Transverse colon (tissue), 4 donors: ENCODE measurements at places on chromosomes 4 and X. TPM values are rescaled to one million over a fixed set of nuclear protein-coding genes. Genes with fewer than 3 reads are reported as not detected.

CC2D2A gene
- 5.6 TPM for total RNA-seq

SPARCL1 gene
- total RNA-seq, result 138 TPM

CSTF2 gene
- total RNA-seq, result 26.5 TPM

SRPX gene
- total RNA-seq, result 38.0 TPM

MSX1 gene
- 0.41 TPM for total RNA-seq

TRIM60 gene
- not detected for total RNA-seq

IBSP gene
- not detected for total RNA-seq

RBM47 gene
- total RNA-seq, result 524 TPM

UGT2A1 gene
- not detected for total RNA-seq

NPY2R gene
- not detected for total RNA-seq

SLC49A3 gene
- 17.6 TPM for total RNA-seq

EDNRA gene
- total RNA-seq, result 1.1 TPM

MAGEE2 gene
- not detected for total RNA-seq

ATOH1 gene
- total RNA-seq, result 41.8 TPM

TFE3 gene
- 31.7 TPM for total RNA-seq

- H3K4me3 ChIP-seq, result no peak overlapping the region
- H3K27ac ChIP-seq, result no peak overlapping the region
- H3K27me3 ChIP-seq, result no peaks in the 10 kb centered on the region
- DNase-seq, result no peak
Measured at GRCh38 chr4:152479428-152480026, 56.4 kb downstream of the FBXW7 start.

DNA sequence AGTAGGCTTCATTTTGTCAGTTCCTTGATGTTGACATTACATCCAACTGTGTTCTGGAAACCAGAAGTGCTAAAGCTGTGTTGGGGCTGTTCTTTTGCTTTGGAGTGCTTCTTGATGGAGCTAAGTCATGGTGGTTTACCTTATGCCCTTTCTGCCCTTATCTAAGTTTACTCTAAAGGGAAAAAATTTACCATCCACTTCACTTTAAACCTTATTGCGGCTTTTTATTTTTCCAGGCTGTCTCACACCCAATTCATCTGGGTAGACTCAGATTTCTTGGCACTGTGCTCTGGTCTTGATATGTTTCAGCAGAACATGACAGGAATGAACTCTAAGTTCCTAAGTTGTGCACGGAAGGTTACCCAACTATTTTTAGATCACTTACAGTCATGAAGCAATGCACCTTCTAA lies 104.7 kb upstream of the TTC29 start:
- DNase-seq, result no peak
- H3K27me3 ChIP-seq, result peaks cover 12% of the 10 kb centered on the region
- no peaks in the 10 kb centered on the region for H3K36me3 ChIP-seq

DNA sequence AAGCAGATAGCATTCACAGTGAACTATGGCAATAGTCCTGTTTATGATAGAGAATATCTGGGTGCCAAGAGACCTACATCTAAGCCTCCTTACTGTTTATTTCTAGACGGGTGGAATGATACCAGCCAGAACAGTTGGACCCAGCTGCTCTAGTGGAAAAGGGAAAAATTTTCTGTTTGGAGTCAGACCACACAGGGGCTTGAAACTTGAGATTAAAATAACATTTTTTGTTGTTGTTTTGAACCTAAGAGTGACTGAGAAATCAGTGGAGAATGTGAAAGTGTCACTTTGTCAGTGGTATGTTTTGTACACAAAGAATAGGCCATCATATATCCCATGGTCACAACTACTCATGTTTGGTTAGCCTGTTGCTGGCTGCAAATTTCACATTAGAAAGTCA lies 105.7 kb downstream of the AGTR2 start:
- no peaks in the 10 kb centered on the region for H3K36me3 ChIP-seq
- H3K4me1 ChIP-seq, result no peaks in the 10 kb centered on the region
- H3K4me3 ChIP-seq, result no peak overlapping the region
- H3K27ac ChIP-seq, result no peak overlapping the region
- no peaks in the 10 kb centered on the region for H3K27me3 ChIP-seq

GRCh38 chrX:85215946-85216345 lies 27.6 kb downstream of the SATL1 start:
- H3K4me1 ChIP-seq, result no peaks in the 10 kb centered on the region
- H3K4me3 ChIP-seq, result no peak overlapping the region
- DNase-seq, result no peak
- no peak overlapping the region for H3K27ac ChIP-seq
- no peaks in the 10 kb centered on the region for H3K27me3 ChIP-seq

GRCh38 chr4:113383111-113383785 lies 333.8 kb downstream of the ANK2 start:
- H3K27ac ChIP-seq, result no peak overlapping the region
- H3K36me3 ChIP-seq, result no peaks in the 10 kb centered on the region
- H3K27me3 ChIP-seq, result no peaks in the 10 kb centered on the region
- no peak for DNase-seq

DNA sequence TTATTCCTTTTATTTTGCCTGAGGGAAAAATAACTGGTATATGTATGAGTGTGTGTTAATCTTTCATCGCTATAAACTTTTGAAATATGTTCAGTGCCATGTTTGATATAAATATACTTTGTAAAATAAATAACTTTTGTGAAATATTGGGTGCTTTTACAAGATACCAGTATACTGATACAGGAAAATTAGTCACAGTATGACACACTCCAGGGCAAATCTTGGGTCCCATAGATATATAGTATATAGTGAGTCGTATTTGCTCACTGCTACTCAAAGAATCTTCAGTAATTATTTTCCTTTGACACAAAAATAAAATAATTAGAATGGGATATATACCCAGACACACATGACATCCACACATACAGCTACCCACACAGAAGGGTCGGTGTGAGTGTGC lies 472.3 kb downstream of the GRID2 start:
- H3K27me3 ChIP-seq, result no peaks in the 10 kb centered on the region
- no peaks in the 10 kb centered on the region for H3K4me1 ChIP-seq
- H3K4me3 ChIP-seq, result no peak overlapping the region
- H3K27ac ChIP-seq, result no peak overlapping the region
- no peak for DNase-seq

GRCh38 chrX:148381603-148382002 lies 118.8 kb upstream of the AFF2 start:
- no peaks in the 10 kb centered on the region for H3K36me3 ChIP-seq
- DNase-seq, result no peak
- no peaks in the 10 kb centered on the region for H3K4me1 ChIP-seq
- no peak overlapping the region for H3K4me3 ChIP-seq

DNA sequence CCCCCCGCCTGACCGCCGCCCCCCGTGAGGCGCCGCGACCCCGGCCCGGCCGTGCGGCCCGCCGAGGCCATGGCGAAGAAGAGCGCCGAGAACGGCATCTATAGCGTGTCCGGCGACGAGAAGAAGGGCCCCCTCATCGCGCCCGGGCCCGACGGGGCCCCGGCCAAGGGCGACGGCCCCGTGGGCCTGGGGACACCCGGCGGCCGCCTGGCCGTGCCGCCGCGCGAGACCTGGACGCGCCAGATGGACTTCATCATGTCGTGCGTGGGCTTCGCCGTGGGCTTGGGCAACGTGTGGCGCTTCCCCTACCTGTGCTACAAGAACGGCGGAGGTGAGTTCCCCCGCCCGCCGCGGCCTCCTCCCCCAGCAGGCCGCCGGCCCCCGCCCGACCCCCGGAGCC lies 780 bp downstream of the SLC6A8 start:
- H3K4me3 ChIP-seq, result peak overlapping the region; percentile 46
- H3K27ac ChIP-seq, result peak overlapping the region; percentile 73
- H3K36me3 ChIP-seq, result no peaks in the 10 kb centered on the region
- peaks cover 8% of the 10 kb centered on the region for H3K4me1 ChIP-seq

DNA sequence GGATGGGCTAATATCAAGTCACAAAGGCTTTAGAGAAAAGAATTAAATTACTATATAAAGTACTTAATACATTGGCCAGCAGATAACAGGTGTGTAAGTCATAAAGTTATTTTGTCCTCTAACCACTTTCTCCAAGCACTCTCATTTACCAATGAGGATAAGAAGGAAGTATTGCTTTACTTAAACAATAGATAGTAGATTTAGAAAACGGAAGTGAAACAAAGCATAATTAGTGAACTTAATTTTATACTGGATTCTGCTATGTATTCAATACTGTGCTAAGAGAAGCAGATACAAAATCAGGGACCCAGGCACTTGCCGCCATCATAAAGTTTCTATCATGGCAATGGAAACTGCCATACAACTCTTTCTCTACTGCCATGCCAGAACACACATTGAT lies 24.0 kb downstream of the AFM start:
- H3K4me1 ChIP-seq, result peaks cover 13% of the 10 kb centered on the region
- no peak overlapping the region for H3K27ac ChIP-seq
- no peak for DNase-seq
- no peaks in the 10 kb centered on the region for H3K27me3 ChIP-seq
- H3K4me3 ChIP-seq, result no peak overlapping the region

GRCh38 chr4:41260116-41260733 lies 3.5 kb downstream of the UCHL1 start:
- H3K27me3 ChIP-seq, result peaks cover 64% of the 10 kb centered on the region
- no peak overlapping the region for H3K4me3 ChIP-seq
- no peak for DNase-seq
- H3K27ac ChIP-seq, result no peak overlapping the region

GRCh38 chr4:152531479-152531878 lies 4.4 kb downstream of the FBXW7 start:
- H3K27ac ChIP-seq, result no peak overlapping the region
- H3K4me1 ChIP-seq, result peaks cover 18% of the 10 kb centered on the region
- H3K4me3 ChIP-seq, result no peak overlapping the region
- DNase-seq, result no peak
- H3K36me3 ChIP-seq, result no peaks in the 10 kb centered on the region
- no peaks in the 10 kb centered on the region for H3K27me3 ChIP-seq

DNA sequence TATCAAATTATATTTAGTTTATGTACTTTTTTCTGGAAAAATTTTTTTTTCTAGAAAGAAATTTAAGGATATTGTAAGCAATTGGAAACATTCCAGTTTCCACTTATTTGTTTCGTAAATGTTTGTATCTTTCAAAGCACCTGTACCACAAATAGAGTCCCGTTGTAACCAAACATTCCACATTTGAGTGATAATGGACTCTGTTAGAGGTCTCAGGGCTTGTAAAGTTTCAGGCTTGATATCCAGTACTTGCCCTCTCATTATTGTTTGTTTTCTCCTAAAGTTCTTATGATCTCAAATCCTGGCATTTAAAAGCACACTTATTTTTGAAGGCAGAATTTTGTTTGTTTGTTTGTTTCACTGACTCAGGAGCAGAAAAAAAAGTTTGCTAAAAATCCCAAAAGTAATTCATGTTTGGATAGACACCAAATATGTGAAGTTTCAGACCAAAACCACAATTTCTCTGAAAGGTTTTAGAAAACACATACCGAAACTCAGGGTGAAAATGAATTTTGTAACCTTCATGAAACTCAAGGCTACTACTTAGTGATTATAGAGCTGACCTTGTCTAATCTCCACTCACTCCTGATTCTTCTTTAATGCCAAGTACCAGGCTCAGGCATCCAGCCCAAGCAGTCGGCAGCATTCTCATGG lies 5.7 kb upstream of the TMEM192 start:
- peaks cover 14% of the 10 kb centered on the region for H3K27me3 ChIP-seq
- no peak overlapping the region for H3K27ac ChIP-seq

- H3K27me3 ChIP-seq, result no peaks in the 10 kb centered on the region
- no peak overlapping the region for H3K27ac ChIP-seq
- H3K4me1 ChIP-seq, result no peaks in the 10 kb centered on the region
- H3K4me3 ChIP-seq, result no peak overlapping the region
- DNase-seq, result no peak
Measured at GRCh38 chr4:137804906-137805495, 272.7 kb upstream of the PCDH18 start.
